ENCODE measurements at places on chromosomes 4 and X. TPM values are rescaled to one million over a fixed set of nuclear protein-coding genes. Genes with fewer than 3 reads are reported as not detected.

DNA sequence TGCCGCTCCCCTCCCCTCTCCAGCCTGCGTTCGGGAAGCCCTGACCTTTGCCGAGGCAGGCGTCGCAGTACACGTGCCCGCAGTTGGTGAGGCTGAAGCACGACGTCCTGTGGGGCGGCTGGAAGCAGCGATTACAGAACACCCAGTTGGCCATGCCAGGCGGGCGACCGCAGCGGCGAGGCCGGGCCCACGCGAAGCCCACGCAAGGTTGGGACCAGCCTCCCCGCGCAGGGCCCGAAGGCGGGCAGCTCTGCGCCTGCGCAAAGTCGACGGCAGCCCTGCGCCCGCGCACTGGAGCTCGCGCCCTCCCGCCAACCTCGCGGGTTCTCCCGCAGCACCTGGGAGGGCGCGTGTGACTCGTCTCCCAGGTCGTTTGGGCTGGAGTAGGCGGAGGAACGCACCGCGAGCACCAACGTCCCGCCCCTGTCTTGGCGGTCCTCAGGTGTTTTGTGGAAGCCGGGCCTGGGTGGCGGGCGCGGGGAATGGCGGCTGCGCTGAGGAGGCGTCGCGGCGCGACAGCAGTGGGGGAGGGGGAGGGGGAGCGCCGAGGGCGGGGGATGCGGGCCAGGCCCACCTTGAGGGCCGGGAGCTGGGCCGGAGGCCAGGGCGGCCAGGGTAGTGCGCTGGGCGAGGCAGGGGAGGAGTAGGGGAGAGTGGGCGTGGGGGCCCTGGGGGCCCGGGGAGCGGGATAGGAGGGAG is at the start of gene RNF212:
RNF212 (minus strand) TSS at position 254 of the 699 bp plus-strand sequence; CDS start at position 154, 100 bp downstream.
- H3K27me3 ChIP-seq: no peaks in the 10 kb centered on the region
- DNase-seq: no peak
- H3K4me1 ChIP-seq: no peaks in the 10 kb centered on the region
- H3K36me3 ChIP-seq: no peaks in the 10 kb centered on the region
- no peak within 1 kb of the TSS for H3K27ac ChIP-seq

Gene DCAF8L2
- not detected for total RNA-seq

Gene FGFBP2
- not detected for total RNA-seq

DNA sequence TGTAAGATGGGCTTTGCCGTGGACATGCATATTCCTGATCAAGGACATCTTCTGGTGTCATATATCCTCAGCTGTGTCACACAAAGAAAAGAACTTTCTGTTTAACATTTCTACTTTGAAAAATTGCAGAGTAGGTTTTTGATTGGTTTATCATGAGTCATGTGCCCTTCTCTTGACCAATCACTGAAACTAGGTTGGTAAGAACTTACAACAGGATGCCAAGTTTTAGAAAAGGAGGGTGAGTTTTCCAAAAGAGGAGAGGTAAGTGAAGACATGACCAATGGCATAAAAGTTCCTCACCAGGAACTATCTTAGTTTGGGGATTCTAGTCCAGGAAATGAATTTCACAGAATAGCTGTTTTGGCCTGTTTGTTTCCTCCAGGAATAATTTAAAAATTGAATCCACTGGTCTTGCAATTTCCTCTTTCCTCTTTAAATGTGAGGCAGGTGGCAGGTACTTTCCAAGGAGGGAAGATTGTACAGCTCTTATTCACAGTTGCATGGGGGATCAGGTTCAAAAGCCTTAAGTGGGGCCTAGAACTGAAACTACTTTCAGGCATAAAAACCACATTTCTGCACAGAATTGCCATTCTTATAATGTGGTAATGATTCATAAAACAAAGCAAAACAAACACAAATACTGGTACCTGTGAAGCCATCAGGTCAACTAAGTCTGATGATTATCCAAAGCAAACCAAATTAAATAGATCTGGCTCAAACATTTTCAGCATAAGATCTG is 1114.5 kb upstream of the LCORL start:
- no peak overlapping the region for H3K4me3 ChIP-seq
- H3K27me3 ChIP-seq: no peaks in the 10 kb centered on the region
- H3K27ac ChIP-seq: no peak overlapping the region
- no peaks in the 10 kb centered on the region for H3K4me1 ChIP-seq

Gene NDNF
- total RNA-seq: not detected

Data from Peyer's patch (tissue), 4 donors.